ENCODE measurements at places on chromosomes 3 and 15.

- DNase-seq = no peak
Measured at GRCh38 chr3:150419076-150419868, 11.2 kb downstream of the TSC22D2 start.

- DNase-seq = no peak
Measured at GRCh38 chr15:79932447-79932846, 35.6 kb upstream of the MTHFS start.

GRCh38 chr15:71180986-71181853 is 65.9 kb downstream of the THSD4 start:
- no peak for DNase-seq

GRCh38 chr15:39622660-39623516 is 42.0 kb downstream of the THBS1 start:
- DNase-seq = no peak

DNA sequence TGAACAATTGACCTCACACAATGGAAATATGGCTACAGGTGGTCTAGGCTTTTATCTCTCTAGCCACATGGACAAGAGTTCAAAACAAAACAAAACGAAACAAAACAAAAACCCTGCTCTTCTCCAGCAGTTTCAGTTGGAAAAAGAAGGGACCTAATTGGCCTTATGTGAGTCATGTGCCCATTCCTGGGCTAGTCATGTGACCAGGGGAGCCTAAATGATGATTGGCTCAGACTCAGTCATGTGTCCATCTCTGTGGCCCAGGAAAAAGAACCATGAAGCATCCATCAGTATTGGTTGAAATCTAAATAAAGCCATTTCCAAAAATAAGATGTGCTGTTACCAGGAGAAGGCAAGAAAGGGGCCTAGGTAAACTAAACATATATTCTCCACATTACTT is 96.8 kb downstream of the ANXA2 start:
- no peak for DNase-seq

DNA sequence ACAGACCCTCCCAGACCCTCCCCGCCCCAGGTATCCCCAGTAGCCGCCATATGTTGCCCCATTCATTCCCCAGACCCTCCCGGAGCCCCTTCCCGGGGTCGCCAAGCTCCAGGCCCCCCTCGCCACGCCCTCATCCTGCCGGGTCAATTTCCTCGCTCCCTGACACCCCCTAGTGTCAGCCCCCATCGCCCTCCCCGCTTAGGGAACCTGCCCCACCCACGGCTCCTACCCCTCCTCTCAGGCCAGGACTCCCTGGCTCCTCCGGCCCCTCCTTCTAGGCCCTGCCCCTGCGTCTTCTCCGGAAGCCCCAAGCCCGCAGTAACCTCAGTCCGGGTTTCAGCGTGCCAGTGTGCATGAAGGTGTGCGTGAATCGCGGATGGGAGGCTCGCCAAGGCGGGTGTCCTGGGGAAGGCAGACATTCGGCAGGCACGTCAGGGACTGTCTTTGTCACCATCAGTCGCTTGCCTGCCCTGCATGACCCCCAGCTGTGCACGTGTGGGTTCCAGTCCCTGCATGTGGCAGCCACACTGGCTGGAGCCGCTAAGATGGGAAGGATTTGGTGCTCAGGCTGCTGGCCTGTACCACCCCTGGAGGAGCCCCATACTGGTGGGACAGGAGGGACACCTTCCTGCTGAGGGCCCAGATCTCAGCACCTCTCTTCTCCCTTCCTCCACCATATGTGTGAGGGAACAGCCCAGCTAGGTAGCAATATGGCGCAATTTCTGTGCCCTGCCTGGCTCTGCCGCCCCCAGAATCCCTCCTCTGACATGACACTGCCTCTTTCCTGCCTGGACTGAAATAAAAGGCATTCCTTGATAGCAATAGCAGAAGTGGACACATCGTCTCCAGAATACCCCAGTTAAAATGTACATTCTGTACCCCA is 693 bp downstream of the DISP2 start:
- peak; percentile 39 for DNase-seq

DNA sequence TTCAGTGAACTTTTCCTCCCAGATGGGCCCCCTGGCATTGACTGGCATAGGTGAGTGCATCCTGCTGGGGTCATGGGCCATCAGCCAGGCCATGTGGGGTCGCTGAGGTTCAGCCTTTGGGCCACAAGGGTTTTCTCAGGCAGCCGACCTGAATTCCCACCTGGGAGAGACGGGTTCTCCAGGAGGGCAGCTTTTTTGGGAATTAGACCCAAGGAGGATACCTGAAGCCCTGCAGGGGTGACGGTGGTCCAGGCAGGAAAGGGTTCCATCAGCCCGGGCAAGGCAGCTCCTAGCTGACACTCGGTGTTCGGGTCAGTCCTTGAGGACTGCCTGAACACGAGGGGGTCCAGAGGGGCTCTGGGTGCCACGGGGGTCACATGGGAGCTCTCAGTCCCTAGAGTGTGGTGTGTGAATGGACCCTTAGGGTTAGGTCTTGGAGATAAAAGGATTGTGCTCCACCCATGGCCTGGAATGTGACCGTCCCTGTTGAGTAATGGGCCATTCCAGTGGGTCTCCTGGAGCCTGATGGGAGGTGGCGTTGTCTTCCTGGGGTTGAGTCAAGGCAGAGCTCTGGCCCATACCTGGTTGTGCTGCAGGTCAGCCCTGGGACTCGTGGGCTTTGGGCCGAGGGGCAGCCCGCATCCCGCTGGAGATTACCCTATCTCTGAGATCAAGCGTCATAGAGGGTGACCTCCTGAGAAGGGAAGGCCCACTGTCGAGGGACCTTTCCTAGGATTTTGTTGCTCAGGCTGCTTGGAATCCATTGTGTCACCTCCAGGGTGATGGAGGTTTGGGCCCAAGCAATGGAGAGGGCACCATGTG is 192.8 kb downstream of the UBE3A start:
- DNase-seq = peak; percentile 3

- DNase-seq = peak; percentile 38
Measured at GRCh38 chr3:194107107-194107506, 28.8 kb upstream of the HES1 start.

GRCh38 chr3:126476166-126477060 is 722 bp upstream of the ZXDC start:
- no peak for DNase-seq

DNA sequence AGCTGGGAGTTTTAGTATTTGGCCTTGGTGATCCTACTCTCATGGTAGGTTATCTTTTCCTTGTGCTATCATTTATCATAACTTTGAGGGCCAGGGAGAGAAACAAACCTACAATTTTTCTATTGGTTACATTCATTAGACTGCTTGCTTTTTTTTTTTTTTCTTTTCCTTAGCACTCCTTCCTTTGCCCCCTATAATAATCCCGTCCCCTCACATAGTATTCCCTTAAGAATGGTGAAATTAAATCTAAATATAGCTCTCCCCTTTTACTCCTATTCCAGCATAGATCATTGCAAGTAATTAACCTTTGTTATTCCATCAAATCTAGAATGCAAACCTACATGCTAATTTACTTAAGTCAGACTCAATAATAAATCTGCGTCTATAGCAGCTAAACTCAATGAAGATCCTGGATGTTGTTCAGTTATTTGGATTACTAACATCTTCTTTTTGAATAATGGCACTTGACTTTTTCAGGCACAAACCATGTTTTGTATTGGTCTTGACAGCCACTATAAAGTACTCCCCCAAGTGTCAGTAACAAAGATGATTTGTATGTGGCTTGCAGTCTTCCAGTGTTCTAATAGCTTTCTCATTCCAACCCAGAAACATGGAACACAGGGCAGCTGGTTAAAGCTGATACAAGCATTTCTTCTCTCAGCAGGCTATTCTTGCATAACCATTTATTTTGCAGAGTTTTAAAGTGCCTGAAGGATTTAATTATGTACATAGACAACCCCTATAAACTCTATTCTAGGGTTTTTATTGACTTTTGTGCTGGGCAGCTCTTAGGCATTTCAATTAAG is 420.6 kb downstream of the MECOM start:
- no peak for DNase-seq

DNA sequence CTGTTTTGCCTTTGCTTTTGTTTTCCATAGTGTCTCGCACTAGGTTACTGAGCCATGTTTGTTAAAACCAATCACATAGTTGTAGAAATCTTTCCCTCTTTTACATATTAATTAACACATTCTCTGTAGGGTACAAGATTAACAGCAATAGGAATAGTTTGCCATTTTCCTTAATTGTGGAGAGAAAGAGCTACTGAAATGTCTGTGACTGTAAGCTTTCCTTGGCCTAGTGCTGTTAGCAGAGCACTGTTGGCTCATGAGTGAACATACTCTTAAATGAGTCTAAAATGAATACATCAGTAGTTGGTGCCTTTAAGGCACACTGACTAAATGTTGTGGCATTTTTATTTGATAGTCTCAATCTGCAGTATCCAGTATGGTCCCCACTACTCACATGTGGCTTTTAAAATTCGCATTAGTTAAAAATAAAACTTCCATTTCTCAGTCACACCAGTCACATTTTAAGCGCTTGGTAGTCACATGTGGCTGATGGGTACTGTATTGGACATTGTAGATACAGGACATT is 28.2 kb downstream of the CHD2 start:
- no peak for DNase-seq

GRCh38 chr15:87747087-87747486 is 509.5 kb downstream of the NTRK3 start:
- no peak for DNase-seq

DNA sequence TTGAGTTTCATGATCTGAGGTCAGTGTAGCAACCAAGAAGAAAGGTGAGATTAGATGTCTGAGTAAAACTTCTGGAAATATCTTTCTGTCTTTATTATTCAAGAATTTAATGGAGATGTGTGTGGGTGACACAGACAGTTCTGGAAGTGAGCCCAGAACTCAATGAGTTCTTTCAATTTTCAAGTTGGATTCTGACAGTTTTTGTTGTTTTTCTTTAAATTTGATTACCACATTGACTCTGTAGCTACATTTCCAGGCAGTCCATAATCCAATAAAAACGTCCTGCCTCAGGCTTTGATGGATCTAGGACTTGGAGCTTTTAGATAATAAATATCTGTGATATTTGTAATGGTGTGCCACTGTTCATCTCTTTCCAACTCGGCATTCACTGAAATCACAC is 3.9 kb upstream of the PARP14 start:
- no peak for DNase-seq

GRCh38 chr3:17967953-17968607 is 225.6 kb upstream of the TBC1D5 start:
- DNase-seq = no peak

GRCh38 chr3:196611761-196612483 is 27.6 kb upstream of the NRROS start:
- DNase-seq = peak; percentile 35

- no peak for DNase-seq
Measured at GRCh38 chr3:179081885-179082284, 10.3 kb upstream of the ZMAT3 start.

DNA sequence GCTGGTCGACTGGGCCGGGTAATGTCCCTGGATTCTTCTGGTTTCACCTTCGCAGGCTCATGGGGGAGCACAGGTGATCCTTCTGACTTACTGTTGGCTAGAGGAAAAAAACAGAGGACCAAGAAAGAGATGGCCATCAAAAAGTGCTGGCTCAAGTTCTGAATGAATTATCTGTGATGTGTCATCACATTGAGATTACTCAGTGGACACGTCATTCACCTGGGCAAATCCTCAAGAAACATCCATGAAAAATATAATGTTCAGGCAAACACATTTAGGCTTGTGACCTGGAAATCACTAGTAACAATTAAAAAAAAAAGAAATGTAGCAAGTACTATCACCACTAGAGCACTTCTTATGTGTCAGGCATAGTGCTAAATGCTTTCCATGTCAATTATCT is 81.5 kb upstream of the SLC2A2 start:
- DNase-seq = no peak

DNA sequence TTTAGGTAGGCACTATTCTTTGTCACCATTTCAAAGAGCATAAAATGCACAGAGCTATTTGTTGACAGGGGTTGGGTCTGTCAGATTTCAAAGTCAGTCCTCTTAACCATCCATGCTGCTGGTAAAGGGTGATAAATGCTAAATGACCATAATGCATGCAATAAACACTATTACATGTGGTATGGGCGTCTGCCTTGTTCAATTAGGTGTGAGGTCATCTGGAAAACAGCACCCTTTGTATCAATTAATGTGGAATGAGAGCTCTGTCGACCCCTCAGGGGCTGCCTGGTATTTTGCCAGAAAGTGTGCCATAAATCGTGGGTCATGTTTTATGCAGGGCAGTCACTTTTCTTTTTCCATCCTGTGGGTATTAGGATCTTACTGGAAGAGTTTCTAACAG is 235.6 kb downstream of the SV2B start:
- no peak for DNase-seq

DNA sequence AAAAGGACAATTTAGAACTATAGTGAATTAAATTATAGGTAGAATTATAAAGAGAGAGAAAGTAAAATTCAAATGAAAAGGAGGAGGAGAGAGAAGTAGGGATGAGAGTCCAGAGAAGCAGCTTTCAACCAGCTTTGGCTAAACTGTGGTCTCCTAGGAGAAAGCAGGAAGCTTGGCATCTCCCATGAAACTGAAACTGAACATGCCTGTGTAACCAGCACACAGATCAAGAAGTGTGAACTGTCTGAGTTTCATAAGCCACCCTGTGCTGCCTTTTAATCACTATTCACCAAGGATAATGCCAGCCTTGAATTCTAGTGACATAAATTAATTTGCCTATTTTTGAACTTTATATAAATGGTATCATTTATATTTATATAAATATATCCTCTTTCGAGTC is 128.5 kb downstream of the MYRIP start:
- no peak for DNase-seq

GRCh38 chr3:176988795-176989194 is 208.5 kb downstream of the TBL1XR1 start:
- no peak for DNase-seq

DNA sequence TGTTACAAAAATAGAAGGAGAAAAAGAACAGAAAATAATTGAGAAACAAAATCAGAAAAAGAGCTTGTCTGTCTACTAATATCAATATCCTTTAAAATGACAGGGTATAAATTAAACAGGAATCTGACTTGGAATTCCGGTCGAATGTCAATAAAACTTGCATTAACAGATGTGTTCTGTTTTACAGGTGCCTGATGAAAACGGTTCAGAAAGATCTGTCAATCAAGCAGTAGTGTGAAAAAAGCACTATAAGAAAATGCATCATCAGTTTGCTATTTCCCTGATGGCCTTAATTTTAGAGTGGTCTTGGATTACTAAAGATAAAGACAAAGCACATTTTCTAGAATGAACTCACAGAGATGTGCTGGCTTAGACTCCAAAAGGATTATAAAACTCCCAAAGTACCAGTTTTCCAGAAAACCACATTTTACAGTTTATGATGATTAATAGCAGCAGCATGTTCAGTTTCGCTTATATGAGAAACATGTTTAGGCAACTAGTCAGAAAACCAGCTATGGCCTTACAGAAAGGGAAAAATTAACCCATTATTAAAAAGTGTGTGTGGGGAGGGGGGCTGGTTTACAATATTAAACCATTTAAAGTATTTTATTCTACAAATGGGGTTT is 8.2 kb upstream of the C3orf38 start:
- no peak for DNase-seq
